ENCODE measurements at places on chromosomes 5 and 9.

GRCh38 chr9:117763314-117763713 lies 59.1 kb downstream of the TLR4 start:
- no peak for DNase-seq

GRCh38 chr9:135951889-135952663 lies 9.1 kb downstream of the UBAC1 start:
- no peak for DNase-seq

DNA sequence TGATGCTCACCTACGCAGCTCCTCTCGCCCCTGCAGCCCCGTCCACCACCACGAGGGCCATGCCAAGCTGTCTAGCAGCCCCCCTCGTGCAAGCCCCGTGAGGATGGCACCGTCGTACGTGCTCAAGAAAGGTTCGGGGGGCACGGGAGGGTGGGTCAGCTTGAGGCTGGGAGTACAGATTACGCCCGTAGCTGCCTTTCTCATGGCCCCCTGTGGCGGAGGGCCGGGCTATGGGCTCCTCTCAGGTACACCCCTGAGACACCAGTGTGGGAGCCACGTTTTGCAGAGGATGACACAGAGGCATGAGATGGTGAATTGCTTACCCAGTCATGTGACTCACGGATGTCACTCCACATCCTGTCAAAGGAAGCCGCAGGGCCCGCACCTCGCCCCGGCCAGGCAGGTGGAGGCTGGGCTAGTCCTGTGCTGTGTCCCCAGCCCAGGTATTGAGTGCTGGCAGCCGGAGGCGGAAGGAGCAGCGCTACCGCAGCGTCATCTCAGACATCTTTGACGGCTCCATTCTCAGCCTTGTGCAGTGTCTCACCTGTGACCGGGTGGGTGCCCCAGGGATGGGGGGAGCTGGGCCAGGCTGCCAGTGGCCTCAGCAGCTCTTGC lies 33.7 kb downstream of the USP20 start:
- no peak for DNase-seq

GRCh38 chr9:130665431-130666392 lies 1.3 kb downstream of the PRDM12 start:
- DNase-seq: no peak

DNA sequence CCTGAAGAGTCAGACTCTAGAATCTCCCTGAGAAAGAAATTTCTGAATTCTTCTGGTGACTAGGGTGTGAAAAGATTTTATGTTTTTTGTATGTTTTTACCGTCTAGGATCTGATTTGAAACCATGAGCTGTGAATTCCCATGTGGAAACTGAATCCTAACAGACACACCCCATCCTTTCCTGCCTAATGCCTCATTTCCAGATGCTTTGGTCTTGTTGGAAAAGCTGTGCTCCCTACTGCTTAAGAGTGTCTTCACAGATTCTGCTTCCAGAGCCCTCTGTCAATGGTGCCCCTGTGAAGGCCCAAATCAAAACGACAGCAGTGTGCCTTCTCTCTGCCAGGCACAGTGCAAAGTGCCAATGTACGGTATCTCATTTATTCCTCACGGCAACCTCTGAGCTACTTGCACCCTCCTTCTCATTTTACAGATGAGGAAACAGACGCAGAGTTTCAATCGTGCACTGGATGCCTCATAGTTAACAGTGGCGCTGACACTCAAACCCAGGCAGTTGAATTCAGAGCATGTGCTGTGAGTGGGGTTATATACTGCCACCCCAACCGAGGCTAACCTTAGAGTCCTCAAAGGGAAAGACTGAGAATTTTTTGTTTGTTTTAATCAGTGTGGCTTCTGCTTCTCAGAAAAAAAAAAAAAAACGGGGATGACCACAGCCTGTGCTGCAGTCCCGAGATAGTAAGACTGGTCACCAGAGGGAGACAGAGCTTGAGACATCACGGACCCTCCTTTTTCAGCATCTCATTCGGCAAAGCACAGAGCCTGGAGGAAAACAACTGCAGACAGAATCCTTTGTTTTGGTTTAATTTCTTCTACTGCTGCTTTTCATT lies 188.4 kb downstream of the SNCAIP start:
- DNase-seq: peak; percentile 12

GRCh38 chr9:120153258-120153657 lies 426.7 kb downstream of the CDK5RAP2 start:
- no peak for DNase-seq

DNA sequence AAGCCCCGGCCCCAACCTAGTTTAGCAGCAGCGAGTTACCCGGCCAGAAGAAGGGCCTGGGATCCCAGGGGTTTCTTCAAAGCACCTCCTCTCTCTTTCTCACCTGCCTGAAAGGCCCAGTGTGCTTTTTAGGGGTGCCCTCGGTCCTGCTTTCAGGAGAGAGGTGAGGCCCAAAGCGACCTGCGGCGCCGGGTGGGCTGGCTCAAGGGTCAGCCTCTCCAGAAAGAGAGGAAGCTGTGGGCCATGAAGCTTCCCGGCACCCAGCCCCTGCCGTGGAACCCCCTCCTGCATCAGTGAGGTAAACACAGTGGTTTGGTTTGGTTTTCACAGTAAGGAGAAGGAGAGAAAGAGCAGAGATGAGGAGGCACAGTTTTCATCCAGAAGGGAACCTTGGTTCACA lies 4.3 kb downstream of the FOXB2 start:
- no peak for DNase-seq

DNA sequence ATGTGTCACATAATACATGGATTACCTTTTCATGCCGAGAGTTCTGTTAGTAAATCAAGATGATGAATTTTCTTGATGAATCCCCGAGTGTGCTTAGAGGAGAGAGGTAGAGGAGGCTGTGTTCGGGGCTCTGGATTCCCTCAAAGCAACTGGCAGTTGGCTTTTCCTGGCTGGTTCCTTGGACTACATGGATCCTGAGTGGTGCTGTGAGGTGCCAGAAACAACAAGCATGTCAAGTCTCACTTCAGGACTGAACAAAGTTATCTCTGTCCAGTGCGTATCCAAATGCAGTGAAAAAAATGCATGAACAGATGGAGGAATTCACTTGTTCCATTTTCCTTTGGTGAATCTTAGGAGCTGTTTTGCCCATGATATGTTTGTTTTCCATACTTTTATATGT lies 231.7 kb downstream of the FBXL7 start:
- no peak for DNase-seq

DNA sequence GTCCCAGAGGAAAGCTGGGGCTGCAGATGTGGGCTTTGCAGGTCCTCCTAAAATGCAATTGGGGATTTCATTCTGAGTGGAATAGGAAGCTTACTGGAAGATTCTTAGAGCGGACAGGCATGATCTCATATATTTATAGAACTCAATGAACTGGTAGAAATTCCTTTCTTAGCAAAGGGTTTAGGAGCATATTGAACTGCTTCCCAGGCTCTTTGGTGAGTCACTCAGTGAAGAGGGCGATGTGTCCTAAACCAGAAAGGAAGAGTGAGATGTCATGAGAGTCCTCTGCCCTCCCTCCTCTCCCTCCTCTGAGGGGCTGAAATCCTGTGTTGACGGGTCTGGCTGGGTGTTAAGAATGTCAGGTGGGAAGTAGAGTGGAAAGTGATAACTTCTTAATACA lies 26.3 kb upstream of the SEMA6A start:
- DNase-seq: no peak

- DNase-seq: no peak
These were observed 629 bp downstream of the ZBTB26 start for GRCh38 chr9:122930541-122931225.

- no peak for DNase-seq
These were observed 62.1 kb upstream of the IL6ST start for GRCh38 chr5:56056875-56057274.

DNA sequence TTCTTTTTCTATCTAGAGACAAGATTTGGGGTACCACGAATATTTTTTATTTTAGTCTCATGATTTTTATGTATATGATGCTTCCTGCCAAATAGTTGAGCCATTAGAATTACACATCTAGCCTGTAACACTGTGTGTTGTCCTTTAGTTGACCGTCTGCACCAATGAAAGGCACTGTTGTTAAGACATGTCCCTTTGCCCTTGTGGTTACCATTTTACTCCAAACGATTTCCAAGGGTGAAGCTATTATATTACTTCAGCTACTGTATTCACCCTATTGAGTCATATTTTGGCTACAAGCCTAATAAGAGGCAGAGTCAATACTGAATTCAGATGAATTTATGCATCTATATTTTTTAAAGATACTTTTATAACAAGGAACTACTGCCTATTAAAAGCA lies 207.6 kb downstream of the CETN3 start:
- peak; percentile 25 for DNase-seq

GRCh38 chr5:11105696-11106095 lies 344.7 kb upstream of the DAP start:
- no peak for DNase-seq

DNA sequence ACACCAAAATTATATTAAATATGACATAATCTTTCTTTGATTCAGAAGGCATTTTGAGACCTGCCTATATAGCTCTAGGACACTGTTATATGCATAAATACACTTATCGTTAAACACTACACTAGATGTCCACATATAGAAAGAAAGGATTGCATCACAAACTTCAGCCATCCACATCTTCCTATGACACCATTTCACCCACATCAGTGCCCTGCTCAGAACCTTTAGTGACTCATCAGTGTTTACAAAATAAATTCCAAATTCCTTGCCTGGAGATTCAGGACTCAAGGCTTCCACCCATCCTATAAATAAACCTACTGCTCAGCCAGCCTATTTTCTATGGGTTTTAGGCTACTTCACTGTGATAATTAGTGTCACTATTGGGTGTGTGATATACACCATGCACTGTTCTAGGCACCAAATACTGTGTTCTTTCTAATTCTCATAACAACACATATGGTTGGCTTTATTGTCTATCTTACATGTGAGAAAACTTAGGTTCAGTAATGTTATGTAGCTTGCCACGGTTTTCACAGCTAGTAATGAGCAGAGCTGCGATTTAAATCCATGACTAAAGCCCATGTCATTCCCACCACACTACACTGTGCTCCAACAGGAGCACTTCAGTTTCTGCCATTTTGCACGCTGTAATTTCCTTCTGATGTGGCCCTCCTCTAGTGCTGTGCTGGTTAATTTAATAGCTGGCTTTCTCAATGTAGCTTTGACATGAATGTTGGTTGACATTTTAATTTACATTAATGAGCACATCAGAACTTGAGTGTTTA lies 103.3 kb downstream of the SREK1 start:
- DNase-seq: no peak

DNA sequence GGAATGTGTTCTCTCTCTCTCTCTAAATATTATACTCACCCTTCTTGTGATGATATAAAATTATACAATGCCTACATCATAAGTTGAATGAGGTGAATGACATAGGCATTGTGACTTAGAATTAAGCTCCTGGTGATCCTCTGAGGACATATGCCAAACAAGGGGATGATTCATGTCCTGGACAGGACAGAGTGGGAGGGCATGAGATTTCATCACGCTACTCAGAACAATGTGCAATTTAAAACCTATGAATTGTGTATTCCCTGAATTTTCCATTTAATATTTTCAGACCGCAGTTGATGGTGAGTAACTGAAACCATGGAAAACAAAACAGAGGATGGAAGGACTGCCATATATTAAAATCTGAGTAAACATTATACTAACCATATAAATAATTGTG lies 782.2 kb upstream of the NUDT12 start:
- DNase-seq: no peak

GRCh38 chr5:66908230-66908629 lies 288.4 kb downstream of the CD180 start:
- DNase-seq: no peak

DNA sequence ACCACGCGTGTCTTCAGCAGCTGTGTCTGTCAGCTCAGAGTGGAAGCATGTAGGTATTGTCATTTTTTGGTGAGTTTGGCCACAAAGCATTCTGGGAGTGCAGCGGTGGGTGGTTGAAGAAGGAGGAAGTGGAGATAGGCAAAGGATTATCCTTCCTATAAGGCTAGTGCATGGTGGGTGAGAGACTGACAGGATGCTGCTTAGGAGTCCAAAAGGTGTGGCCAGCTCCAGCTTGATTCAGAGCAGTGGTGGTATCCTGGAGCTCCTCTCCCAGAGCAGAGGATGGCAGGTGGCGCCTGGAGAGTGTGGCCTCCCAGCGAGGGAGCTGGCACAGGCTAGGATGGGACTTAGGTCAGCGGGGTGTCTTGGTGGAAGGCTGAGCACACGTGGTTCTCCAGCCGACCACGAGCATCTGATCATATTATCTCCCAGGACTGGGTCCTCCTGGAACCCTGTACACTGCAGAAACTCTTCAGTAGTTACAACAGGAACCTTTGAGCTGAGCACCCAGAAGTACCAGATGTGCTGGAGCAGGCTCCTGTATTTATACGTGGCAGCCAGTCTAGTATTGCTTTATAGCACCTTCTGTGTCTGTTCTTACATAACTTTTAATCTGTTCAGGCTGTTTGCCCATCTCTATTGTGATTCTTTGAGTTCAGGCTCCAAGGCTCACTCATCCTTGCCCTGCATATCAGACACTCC lies 29.6 kb downstream of the MAML1 start:
- DNase-seq: no peak

DNA sequence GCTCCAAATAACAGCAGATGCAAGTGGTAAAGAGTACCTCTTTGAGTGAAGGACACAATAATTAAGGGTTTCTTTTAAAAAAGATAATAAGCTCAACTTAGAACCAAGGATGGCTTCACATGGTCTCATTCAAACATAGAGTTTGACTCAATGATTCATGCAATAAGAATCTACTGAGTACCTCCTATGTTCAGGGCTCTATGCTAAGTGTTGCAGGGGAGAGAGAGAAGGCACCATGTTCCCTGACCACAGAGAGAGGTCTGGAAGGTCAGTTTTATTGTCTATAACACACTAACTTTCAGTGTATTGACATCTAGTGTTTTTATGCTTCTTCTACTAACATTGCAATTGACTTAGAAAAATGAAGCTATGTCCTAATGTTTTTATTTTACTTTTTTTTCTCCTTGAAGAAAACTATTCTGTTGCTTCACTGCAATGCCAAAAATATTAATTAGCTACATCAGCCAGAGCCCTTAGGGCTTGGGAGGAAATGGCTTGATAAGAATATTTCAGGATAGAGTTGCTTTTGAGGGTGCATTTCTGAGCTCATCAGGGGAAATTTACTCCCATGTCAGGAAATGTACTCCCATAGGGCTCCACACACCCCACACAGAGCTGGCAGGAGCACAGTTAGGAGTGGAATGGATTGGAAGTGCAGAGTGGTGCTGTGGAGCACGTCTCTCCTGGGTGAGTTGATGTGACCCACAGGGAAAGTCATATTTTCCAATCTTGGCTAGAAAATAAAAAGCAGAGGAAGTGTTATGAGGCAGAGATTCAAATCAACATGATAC lies 106.6 kb downstream of the PDE8B start:
- no peak for DNase-seq

GRCh38 chr9:33787839-33788238 lies 7.5 kb upstream of the PRSS3 start:
- DNase-seq: no peak

DNA sequence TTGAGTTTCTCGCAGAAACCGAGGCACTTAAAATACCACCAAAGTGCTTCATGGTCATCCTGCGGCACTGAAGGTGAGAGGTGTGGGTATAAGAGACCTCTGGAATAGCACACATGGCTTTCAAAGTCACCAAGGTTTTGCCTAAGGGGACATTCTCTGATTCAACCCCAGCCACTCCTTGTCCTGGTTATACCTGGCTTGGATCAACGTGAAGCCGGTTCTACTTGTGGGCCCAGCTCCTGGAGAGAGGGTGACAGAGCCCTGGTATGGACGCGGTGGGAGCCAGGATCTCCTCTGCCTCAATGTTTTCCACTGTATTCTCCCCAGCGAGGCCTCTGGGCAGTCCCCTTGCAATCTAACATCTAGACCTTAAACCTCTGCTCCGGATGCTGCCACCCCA lies 132.0 kb downstream of the FSTL4 start:
- DNase-seq: no peak

- no peak for DNase-seq
These were observed 53.7 kb upstream of the ABCA1 start for GRCh38 chr9:104981543-104982129.

- DNase-seq: no peak
These were observed 2.0 kb downstream of the JMY start for GRCh38 chr5:79237740-79238560.
